Stimulated activated CD4-positive, alpha-beta T cell treated with anti-CD3 and anti-CD28 coated beads, Interleukin-4, amount 100 ng/mL, for 4 hours (primary cell): ENCODE measurements at places on chromosomes 7 and 10.

GRCh38 chr7:20785157-20786048 lies 1.3 kb downstream of the SP8 start:
- no peak for DNase-seq

DNA sequence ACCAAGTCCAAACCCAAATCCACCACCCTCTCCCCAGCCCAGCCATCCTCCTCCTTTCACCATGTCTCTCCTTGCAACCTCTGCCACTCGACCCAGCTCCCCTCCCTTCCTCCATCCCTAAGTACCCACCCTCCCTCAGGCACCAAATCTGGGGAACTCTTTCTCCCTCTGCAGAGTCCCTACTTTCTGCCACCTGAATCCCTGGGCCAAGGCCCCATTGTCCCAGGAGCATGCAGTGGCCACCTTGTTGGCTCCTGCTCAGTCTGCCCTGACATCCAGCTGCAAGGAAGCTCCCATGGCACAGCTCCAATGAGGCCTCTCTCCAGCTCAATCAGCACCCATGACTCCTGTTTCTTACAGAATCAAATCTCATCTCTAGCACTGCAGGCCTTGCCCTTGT lies 5.5 kb upstream of the UNC5B start:
- no peak for DNase-seq

DNA sequence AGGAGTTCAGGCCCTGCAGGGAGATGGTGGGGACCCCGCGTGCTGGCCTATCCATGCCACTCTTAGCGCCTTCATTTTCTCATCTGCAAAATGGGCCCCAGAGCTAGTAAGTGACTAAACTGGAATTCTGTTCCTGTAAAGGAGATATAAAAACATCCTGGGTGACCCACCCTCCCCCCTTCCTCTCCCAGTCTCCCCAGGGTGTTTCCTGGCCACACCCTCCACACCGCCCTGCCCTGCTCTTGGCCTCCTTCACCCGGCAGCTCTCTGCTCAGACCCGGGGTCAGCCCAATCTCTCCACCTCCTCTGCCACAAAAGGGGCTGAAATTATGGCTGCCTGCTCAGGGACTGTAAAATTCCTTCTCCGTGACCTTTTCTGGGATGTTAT lies 70.7 kb downstream of the C10orf105 start:
- DNase-seq, result no peak

DNA sequence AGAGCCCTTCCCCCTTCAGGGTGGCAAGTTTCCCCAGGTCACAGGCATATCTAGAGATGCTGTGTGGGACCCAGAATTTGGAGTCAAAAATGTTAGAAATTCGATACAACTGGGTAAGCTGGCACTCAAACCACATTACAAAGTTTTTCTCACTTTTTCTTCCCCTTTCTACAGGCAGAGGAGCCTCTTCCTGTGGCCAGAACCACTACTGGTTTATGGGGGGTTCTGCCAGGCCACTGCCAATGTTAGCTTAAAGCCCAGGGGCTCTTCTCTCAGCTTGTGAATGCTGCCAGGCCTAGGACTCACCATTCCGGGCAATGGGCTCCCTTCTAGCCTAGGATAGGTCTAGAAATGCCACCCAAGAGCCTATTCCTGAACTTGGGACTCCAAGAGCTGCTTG lies 617.9 kb upstream of the PHF14 start:
- DNase-seq, result no peak

DNA sequence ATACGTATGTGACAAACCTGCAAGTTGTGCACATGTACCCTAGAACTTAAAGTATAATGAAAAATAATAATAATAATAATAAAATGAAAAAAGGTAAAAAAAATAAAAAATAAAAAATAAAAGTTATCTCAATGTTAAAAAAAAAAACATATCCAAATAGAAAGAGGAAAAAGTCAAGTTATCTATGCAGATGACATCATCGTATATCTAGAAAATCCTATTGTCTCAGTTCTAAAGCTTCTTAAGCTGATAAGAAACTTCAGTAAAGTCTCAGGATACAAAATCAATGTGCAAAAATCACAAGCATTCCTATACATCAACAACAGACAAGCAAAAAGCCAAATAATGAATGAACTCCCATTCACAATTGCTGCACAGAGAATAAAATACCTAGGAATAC lies 466.6 kb upstream of the PHF14 start:
- DNase-seq, result no peak

GRCh38 chr10:22700489-22700888 lies 13.9 kb downstream of the PIP4K2A start:
- no peak for DNase-seq

DNA sequence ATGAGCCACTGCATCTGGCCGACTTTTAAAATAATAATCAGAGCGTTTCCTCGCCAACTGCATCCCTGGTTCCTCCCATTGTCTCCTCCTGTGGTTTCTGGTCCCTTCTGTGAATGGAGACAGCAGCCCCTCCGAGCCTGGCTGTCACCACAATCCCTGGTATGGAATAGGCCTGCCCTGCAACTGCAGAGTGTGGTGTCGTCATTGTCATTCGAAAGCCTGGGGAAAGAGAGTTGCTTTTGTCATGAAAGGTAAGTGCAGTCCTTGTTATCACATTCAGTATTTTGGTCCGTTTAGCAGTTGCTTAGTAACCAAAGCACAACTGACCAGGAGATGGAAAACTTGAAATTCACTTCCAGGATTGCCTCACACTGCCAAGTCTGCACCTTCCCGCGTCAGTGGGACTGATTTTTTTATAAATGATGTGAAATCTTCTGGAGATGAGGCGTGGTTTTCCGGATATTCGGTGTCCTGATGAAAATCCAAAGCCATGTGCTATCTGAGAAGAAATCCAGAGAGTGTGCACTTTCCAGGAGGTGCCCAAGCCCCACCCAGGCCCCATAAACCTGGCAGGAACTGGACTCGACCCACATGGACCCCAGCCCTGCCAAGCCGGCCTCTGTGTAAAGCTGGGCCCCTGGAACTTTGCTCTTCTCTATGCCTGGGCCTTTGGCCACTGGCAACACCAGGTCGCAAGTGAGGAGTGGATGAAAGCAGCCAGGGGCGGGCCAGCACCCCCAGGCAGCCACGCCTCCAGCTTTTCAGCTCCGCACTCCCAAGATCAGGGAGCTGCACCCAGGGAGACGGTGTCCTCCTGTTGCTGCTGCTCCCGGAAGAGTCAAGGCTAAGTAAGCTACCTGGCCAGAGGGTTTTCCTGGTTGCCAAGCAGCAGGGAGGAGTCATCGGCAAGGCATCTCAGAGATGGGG lies 133.7 kb upstream of the SH2B2 start:
- DNase-seq, result no peak

DNA sequence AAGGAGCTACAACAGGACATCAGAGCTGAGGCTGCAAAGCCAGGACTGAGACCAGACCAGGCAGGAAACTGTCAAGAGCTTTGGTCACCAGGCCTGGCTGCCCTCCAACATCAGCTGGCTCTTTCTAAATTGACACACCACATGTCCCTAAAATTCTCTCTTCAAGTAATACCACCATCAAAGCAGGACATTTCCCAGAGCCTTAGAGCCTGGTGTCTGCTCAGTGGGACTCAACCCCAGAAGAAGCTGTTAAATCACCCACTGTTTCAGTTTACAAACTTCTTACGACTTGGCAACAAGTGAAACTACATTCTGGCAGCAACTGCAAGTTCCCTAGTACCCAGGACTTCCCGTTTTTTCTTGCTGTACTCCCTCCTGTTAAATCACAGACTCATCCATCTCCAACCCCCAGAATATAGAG lies 3.8 kb upstream of the IL6 start:
- DNase-seq, result no peak

DNA sequence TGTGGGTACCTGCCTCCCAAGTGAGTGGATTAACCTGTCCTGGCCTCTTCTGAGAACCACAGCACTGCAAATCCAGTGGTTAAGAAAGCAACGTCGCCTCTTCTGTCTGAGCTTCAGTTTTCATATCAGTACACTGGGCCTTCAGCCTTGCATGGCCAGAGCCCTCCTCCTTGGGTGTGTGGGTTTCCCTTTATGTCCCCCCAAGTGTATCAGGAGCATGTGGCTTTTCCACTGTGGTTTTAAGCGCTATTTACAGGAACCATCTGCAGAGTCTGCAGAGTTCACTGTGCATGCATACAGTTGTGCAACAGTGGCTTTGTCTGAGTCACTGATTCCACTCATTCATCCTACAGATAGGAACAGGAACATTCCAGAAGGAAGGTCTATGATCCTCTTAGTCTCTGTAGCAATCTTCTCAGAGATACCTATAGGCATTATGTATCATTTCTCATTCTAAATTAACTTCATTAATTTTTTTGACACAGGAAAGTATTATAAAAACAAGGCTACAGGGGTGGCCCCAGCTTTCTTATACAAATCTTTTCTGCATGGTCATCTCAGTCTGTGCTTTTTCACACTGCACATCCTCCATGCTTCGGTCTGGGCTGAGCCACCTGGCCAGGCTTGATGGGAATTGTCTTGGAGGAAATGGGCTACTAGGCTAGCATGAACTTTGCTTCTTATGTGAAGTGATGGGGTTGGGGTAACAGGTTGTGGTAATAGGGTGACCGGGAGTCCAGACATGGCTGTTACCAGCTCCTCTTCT lies 17.1 kb downstream of the MBL2 start:
- no peak for DNase-seq

GRCh38 chr7:99399597-99399996 lies 8.8 kb downstream of the PDAP1 start:
- DNase-seq, result no peak

- DNase-seq, result no peak
These were observed 32.9 kb upstream of the CCDC71L start for GRCh38 chr7:106693677-106694353.

DNA sequence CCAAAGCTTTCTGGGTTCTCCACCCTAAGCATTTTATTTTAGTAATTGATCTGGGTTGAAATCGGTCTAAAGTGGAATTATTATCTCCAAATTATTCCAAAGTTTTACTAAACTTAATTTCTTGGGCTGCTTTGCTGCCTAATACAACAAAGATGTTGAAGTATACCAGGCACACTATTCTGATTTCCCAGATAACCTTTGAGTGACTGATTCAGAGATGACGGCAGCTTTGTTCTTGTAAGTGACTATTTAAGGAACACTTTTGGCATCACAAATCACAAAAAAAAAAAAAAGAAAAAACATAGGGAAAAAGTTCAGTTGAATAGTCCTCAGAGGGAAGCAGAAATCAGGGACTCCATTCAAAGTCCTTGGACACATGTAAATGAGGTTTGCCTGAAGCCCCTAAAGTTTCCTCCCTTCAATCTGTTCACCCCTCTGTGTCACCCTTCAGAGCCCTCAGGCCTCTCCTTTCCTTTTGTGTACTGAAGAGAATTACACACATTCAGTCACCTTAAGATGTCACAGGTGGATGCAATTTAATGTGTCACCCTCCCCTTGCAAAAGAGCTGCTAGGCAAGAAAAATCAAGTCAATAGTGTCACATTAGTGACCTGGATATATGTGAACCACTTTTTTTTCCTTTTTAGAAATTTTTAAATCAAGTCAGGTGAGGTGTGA lies 81.5 kb downstream of the RTKN2 start:
- DNase-seq, result no peak

- no peak for DNase-seq
These were observed 39.1 kb downstream of the LHPP start for GRCh38 chr10:124500757-124501156.
